Activated CD4-positive, alpha-beta T cell treated with anti-CD3 and anti-CD28 coated beads, Interleukin-10, Interleukin-2, amounts not matched to agents 100 ng/mL and 50 ng/mL, durations not matched to agents 16 hours and 8 hours (primary cell): ENCODE measurements at places on chromosomes 5 and 9.
A peak's percentile ranks its signal among the peaks of the same experiment; 100 is the strongest.

GRCh38 chr5:175131432-175131831 lies 312.6 kb downstream of the DRD1 start:
- no peak for DNase-seq

- DNase-seq = no peak
Measured at GRCh38 chr9:6905850-6906375, 148.1 kb downstream of the KDM4C start.

DNA sequence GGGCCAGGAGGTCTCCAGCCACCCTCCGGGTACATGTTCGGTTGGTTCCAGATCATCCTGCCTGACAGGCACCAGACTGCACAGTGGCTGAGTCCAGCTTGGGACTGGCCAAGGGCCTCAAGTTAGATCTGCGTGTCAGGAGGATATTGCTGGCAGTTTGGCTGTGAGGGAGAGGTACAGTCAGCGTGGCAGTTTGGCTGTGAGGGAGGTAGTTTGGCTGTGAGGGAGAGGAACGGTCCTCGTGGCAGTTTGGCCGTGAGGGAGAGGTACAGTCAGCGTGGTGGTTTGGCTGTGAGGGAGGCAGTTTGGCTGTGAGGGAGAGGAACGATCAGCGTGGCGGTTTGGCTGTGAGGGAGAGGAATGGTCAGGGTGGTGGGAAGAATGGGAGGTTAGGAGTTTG lies 39.0 kb downstream of the CACNA1B start:
- DNase-seq = no peak

DNA sequence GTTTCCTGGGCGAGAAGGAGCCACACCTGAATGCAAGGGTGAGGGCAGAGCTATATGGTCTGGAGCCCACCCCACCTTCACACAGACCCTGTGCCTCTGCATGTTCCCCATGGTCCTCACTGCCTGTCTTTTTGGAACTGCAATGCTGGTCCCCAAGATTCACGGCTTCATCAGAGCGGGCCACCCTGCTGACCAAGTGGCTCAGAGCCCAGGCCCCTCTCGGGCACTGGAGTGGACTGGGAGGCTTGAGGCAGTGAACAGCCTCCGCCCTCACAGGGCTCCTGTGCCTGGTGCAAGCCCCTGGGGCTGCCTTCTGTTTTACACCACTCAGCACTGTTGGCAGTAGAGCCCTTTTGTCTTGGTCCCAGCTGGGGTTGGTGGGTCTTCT lies 143.2 kb downstream of the CACNA1B start:
- no peak for DNase-seq

GRCh38 chr5:1194378-1194777 lies 7.0 kb upstream of the SLC6A19 start:
- DNase-seq = no peak

DNA sequence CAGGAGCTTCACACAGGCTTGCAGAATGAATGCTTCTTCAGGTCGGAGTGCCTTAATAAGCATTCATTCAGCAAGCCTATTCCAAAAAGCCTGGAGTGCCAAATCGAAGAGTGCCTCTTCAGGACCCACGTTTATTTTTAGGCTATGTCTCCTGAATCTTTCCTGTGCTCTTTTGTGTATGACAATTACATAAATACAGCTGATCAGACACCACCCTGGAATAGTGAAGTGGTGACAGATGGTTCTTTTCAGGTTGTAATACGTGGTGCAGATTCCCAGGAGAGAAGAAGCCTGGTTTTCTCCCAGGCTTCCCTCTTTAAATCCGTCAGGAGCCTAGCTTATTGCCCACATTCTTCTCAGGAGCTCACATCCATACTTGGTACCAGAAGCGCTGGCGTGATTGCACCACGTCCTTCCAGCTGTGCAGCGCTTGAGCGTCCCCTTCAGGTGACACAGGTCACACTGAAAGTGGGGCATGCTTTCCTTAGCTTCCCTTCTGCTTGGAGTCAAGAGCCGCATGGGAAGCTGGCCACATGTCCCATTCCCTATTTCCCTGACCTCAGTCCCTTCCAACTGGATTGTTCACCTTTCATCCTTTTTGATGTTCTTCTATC lies 123.1 kb downstream of the ADCY2 start:
- DNase-seq = no peak

- no peak for DNase-seq
Measured at GRCh38 chr5:134410822-134411221, 859 bp downstream of the CDKN2AIPNL start.

DNA sequence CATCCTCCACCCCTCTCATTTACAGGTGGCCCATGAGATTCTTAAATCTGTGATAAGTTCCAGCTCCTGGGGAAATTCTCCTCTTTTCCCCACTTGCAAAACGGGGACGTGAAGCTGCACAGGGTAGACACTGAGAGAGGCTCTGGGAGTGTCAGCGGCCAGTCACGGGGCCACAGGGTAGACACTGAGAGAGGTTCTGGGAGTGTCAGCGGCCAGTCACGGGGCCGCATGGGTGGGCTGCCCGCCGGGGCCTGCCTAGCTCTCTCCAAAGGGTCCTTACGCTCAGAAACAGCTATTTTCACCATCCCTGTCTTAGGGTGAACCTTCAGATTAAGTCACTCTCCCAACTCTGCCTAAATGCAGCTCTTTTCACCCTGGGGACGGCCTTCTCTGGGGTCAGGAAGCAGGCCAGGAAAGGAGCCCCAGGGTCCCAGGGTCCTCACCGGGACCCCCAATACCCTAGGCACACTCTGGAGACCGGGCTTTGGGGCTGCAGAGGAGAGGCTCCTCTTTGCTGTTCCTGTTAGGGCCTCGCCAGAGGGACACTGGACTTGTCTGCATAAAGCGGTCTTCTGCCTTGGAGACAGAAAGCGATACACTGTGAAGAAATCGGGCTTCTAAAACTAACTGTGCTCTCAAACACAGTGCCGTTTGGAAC lies 1.5 kb downstream of the FAM78A start:
- peak; percentile 56 for DNase-seq

DNA sequence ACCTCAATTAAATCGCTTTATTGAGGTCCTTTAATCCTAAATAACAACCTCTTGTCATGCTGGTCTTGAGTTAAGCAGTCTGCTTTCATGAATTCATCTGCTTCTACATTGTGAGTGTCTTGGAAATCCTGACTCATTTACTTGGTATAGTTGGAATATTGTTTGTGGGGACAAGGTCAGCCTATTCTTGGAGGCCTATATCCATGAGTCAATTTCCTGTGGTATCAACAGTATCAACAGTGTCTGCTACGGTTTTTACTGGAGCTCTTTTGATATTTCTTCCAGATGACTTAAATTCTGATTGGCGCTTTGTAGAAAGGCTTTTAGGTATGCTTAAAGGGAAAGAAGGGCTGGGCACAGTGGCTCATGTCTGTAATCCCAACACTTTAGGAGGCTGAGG lies 71.2 kb upstream of the PARP8 start:
- DNase-seq = peak; percentile 80

GRCh38 chr9:69637193-69637816 lies 34.9 kb downstream of the APBA1 start:
- DNase-seq = no peak

DNA sequence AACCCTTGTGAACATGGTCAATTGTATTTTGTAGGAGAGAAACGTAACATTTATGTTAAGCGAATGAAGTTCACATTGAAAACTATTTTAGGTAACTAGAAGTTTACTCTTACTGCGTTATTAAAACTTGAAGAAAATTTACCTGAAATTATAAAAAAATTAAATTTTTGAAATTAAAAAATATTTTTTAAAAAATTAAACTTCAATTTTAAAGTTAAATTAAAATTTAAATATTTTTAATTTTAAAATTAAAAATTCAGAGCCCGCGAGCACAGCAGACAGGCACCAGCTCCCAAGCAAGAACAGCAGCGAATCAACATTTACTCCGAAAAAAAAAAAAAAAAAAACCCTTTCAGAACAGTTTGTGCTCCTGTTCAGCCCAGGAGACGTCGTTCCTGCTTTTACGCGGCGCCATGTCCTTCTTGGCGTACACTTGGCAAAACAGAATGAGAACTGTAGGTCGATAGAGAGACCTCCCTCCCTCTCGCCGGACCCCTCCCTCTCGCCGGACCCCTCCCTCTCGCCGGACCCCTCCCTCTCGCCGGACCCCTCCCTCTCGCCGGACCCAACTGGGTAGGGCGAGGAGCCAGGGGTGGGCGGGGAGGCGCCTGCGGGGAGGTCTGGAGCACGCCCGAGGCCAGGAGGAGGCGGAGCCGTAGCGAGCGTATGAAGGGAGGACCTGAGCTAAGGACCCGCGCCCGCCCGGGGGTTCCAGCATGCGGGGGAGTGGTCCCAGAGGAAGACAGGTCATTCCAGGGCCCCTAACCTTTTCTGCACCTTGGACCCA lies 235.8 kb downstream of the ROR2 start:
- peak; percentile 70 for DNase-seq

- DNase-seq = peak; percentile 22
Measured at GRCh38 chr5:134561871-134562296, 36.4 kb downstream of the JADE2 start.

DNA sequence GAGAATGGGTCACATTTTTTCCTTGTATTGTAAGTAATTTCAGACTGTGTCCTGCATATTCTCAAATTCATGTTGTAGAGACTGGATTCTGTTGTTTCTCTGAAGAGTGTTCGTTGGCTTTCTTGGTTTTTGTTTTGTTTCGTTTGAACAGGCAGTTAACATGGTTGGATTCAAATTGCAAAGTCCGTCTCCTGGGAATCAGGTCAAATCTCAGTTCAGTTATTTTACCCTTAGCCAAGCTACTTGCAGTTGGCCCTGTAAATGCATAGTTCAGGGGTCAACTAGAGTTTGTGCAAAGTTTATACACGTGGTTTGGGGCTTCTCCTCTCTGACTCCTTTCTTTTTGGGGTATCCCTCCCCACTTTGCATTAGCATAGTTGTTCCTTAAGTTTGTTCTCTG lies 21.7 kb upstream of the FBXW11 start:
- no peak for DNase-seq

DNA sequence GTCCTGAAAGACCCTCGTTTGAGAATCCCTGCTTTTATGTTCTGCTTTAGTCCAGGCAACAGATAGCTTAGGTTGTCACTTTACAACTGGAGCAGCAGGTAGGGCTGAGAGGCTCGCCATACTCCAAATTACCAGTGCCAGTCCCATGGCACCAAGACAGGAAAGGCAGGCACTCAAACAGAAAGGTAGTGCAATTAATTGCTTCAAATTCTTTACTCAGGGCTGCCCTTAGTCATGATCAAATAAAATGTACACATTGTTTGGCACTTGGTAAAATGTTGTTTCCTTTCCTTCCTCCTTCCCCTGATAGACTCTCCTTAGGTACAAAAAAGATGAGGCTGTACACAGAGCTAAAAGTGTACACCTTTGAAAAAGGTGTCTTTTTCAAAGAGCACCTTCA lies 115.8 kb upstream of the CCDC152 start:
- DNase-seq = no peak

GRCh38 chr5:37808945-37809344 lies 30.9 kb downstream of the GDNF start:
- no peak for DNase-seq

DNA sequence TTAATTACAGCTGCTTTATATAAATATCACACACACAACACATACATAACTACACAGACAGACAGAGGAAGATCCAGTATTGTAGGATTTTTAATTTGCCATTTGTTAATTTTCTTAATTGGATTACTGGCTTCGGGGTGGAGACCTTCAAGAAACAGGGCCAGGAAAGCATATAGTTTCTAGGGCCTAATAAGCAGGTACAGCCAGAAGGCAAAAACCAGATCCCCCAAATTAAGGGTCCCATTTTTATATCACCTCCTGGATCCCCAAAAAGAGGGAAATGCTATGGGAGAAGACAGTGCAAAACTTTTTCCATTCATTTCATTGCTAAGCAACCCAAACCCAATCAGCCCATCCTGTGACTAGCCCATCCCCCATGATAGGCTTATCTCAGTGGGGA lies 373.3 kb upstream of the FAM174A start:
- DNase-seq = no peak

DNA sequence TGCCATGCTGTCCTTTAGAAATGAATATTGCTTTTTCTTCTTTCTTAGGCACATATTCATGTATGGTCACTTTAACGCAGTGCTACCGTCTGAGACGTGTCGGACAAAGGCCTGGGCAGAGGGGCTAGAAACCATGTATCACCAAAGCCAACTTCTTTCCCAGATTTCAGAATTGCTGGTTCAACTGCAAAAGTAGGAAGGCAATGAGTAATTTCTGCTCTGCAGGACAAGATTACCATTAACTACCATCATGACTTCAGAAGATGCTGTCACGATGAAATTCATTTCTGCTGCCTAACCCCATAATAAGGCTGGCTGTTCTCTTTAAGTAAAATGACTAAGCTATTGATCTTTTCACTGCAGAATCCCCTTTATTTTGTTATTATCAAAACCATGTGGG lies 306.7 kb downstream of the PDE4D start:
- no peak for DNase-seq

DNA sequence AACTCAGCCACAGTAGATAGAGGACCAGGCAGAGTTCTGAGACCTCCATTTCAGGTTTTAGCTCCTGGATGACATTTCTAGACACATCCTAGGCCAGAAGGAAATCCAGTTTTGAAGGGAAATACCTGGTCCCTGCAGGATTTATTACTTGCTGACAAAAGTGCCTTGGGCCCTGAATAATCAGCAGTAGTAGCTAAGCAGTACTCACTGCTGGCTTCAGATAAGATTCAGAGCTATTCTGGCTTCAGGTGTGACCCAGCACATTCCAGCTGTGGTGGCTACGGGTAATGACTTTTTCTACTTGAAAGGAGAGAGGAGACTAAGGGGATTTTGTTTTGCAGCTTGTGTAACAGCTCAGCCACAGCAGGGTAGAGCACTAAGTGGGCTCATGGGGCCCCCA lies 34.0 kb downstream of the NDUFAF2 start:
- no peak for DNase-seq

- no peak for DNase-seq
Measured at GRCh38 chr9:123772374-123772773, 157.6 kb downstream of the DENND1A start.

DNA sequence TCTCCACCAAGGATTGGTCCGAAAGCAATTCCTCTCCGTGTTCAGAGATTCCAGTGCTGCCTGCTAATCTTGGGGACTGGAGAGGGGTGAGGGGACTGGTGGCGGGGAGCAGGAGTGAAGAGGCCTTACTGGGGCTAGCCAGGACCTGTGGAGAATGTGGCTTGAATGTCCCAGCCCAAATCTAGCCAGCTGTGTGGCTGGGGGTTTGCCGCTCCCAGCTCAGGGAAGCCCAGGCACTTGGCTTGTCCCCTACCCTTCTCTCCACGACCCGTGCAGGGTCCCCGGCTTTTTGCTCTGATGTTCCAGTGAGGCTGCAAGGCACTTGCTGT lies 2.4 kb downstream of the N4BP3 start:
- no peak for DNase-seq

GRCh38 chr5:126120939-126121338 lies 302.3 kb upstream of the GRAMD2B start:
- DNase-seq = no peak

DNA sequence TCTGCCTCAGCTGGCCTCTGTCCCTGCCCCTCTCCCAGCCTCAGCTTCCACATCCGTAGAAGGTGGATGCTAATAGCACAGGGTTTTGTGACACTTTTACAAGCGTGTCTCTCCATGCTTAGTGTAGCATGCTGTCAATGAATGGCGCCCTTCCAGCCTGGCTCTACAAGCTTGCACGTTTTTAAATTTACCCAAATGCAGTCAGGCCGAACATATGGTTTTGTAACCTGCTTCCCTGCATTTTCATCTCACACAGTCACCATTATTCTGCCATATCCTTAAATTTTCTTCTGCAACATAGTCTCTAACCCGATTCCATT lies 28.8 kb downstream of the FAM163B start:
- no peak for DNase-seq

- DNase-seq = peak; percentile 20
Measured at GRCh38 chr9:21611891-21612290, 129.8 kb upstream of the IFNE start.

- no peak for DNase-seq
Measured at GRCh38 chr5:33721491-33722200, 170.1 kb downstream of the ADAMTS12 start.

- no peak for DNase-seq
Measured at GRCh38 chr5:124728331-124728967, 18.0 kb downstream of the ZNF608 start.
